ENCODE measurements at places on chromosomes 2 and 18.
A peak's percentile ranks its signal among the peaks of the same experiment; 100 is the strongest.

- DNase-seq, result no peak
These were observed 24.3 kb downstream of the ADD2 start for GRCh38 chr2:70743677-70744076.

GRCh38 chr2:127407661-127408003 is 10.6 kb upstream of the PROC start:
- no peak for DNase-seq

DNA sequence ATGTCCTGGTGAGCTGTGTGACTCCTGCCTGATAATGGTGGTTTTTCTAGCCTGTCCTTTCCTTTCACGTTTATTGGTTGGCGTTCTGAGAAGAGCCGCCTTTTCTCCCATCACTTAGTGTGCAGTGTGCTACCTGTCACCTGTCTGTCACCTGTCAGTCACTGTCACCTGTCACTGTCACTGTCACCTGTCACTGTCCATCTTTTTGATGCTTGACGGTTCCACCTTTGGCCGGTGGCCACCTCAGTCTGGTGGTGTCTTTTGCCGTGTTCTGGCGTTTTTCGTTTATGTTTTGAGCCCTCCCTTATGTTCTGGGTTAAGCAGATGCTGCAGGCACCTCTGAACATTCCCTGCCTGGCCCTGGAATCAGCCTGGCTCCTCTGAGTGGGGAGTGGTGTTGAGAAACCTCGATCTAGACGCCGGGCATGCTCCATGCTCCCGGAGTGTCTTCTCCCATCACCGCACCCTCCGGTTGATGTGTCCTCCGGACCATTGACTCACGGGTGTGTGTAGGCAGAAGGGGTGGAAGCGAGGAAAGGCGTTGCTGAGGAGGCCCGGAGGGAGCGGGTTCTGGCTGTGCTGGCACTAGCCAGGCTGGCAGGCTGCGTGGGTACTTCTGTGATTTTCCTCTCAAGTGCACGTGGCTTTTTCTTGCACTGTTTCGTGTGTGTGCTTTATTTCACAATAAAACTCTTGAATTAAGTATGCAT is 20.7 kb downstream of the DTYMK start:
- DNase-seq, result no peak

- DNase-seq, result no peak
These were observed 211.5 kb downstream of the AGAP1 start for GRCh38 chr2:235705296-235705695.

DNA sequence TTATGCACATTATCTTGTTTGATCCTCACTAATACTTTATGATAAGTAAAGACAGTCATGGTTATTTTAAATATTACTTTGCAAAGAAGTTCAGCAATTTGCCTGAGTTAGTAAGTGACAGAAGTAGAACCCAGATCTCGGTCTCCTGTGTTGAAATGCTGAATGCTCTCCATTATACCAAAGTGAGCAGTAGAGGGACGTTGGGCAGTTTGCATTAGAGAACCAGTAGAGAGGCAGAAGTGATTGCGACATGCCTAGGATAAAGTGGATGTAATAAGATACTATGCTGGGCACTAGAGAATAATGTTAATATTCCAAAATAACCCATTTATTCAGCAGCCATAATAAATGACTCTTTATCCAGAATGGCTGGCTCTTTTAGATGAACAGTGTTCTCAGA is 201.0 kb downstream of the PMAIP1 start:
- DNase-seq, result no peak

- DNase-seq, result no peak
These were observed 499.2 kb upstream of the FAM98A start for GRCh38 chr2:34098256-34098655.

DNA sequence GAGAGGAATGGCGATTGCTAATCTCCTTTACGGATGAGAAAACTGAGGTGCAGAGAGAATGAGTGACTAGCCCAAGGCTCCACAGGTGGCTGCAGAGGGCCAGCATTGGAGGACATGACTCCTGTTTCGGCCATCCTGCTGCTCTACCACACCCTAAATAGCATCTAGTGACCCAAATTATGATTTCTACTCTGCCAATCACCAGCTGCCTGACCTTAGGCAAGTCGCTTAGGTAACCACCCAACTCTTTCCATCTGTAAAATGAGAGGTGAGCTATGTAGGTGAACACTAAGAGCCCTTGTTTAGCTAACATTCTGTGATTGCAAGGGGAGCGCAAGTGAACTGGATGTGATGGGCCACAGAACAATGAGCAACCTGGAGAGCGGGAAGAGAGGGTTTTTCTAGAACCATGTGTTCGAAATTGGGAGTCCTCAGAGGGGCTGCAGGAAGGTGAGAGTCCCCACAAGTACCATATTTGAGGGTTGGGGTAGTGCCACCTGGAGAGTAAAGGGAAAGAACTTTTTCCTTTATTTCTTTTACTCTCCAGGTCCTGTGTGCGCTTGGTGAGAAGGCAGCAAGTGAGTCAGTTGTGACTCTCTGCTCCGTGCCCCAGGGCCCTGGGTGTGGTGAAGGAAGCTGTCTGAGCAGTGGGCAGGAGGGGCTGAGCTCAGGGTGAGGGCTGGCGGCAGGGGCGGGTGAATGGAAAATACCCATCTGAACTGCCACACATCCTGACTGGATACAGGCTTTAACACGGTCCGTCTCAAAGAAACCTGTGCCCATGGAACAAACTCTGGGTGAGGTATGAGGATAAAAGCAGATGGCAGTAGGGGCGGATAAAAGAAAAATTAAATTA is 2.4 kb downstream of the CYP27C1 start:
- no peak for DNase-seq

- DNase-seq, result no peak
These were observed 124.4 kb downstream of the DIS3L2 start for GRCh38 chr2:232085826-232086425.

DNA sequence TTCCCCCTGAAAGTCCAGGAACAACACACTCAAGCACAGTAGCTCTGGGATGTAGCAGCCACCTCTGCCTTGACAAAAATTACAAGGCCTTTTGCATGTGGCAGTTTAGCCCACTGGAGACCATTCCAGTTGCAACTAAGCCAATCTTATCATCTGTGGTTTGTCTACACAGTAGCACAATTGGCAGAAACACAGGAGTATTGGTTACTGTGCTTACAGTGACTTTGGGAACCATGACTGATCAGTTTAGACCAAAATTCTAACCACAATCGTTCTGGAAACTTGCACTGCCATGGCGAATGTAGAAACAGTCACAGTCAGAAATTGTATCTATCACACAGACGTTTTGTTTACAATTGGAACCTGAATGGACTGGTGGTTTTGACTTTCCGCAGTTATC is 403.7 kb upstream of the MEIS1 start:
- DNase-seq, result no peak

- no peak for DNase-seq
These were observed 128.2 kb upstream of the HAAO start for GRCh38 chr2:42920446-42921146.

DNA sequence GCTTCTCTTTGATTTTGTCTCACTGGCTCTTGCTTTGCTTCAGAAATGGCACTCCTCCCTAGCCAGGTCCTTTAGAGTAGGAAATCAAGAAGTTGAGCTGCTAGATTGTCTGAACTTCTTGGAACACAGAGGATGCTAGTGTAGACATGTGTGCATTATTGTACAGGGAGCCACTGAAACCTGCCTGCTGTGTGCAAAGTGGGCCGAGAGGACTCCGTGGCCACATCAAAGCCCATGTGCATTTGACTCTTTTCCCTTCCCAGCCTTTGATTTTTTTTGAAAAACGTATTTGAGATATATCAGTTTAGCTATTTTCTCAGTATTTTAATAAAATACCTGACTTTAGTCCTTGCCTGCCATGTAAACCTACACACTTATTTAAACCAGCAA is 83.1 kb downstream of the TMEM247 start:
- DNase-seq, result no peak

DNA sequence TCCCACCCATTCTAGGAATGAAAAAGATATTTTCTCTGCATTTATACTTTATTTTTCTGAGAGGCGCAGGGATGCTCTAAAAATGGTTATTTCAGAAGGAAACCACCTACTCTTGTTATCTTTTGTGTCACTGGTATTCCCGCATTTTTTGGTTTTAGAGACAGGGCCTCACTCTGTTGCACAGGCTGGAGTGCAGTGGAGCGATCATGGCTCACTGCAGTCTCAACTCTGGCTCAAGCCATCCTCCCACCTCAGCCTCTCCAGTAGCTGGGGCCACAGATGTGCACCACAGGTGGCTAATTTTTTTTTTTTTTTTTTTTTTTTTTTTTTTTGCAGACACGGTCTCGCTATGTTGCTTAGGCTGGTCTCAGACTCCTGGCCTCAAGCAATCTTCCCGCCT is 135.9 kb downstream of the NCK2 start:
- DNase-seq, result no peak

DNA sequence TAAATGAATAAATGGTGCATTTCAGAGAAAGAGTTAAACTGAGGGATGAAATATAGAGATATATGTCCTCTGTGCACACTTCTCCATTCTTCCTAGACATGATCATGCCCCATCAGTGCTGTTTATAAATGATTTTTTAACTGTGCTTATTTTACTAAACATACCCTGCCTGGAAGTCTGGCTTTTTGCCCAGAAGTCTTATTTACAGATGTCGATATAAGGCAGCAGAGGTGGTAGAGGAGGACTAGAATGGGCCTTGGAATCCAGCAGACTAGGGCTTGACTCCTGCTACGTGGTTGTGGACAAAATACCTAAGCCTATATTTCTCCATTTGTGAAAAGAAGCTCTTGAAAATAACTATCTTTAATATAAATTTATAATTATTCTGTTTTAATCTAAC is 355.5 kb downstream of the RAD51AP2 start:
- DNase-seq, result no peak

- DNase-seq, result no peak
These were observed 18.8 kb downstream of the KCNIP3 start for GRCh38 chr2:95315801-95316411.

DNA sequence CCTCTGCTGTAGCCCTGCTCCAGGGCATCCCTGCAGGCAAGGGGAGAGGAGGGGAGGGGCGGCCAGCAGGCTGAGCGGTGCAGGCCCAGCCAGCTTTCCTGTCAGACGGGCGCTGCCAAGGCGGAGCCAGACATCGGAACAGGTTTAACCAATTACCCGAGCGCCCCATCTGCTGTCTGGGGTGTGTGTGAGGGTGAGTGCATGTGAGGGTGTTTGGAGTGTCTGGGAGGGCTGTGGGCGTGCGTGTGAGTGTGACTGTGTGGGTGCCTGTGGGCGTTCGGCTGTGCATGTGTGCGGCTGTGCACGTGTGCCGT is 20.0 kb downstream of the EMX1 start:
- no peak for DNase-seq

DNA sequence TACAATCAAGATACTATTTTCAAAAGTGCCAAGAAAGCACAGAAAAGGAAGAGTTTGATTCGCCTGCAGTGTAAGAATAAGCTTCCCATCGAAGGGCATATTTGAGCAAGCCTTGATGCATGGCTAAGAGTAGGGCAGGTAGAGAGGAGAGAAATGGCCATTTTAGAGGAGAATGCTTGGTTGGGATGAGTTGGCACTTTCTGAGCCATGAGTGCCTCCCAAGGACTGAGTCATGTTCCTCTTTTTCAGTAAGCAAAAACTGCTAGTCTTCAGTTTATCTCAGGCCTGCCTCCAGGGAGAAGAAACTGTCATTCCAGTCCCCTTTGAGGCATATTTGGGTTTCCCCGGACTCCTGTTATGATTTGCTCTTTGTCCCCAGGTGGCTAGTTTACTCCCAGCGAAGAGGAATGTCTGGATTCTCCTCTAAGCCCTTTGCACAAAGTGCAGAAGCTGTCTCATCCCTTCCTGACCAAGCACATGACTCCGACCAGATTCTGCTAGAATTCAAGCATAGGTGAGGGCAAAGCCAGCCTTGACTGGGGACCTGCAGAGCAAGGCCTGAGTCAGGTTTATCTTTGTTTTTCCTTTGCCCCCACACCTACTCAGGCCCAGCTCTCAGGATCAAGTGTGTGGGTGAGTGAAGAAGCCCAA is 115.2 kb downstream of the TTC32 start:
- DNase-seq, result no peak

- no peak for DNase-seq
These were observed 247.4 kb downstream of the FBXO15 start for GRCh38 chr18:73900106-73900835.

GRCh38 chr2:142033393-142033792 is 97.4 kb downstream of the LRP1B start:
- DNase-seq, result no peak

DNA sequence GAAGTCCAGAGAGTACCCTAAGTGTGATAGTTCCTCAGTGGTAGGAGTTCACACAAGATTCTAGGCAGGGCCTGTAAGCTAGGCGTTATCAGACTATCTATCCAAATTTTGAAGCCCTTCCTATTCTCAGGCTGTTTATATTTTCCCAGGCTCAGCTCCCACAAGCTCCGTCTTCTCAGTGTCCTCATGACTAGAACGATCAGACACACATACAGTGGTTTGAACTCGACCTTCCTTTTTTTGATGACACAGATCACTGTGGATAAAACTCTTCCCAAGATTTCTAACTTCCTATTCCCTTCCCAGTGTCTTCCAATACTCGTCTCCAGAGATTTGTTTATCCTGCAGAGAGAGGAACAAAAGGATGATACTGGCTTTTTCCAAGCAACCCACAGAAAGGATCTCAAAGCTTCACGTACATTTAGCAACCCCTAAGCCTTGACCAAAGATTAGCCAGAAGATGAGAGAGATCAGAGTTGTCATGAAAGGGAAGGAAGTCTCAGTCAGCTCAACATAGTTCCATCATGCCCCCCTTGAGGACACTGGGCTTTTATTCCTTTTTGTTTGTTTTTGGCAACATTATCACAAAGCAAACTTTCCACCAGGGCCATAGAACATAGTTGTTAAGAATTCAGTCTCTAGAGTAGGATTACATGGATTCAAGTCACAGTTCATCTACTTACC is 42.3 kb upstream of the DOK6 start:
- DNase-seq, result no peak

- DNase-seq, result no peak
These were observed 35.8 kb downstream of the TSN start for GRCh38 chr2:121791290-121791689.

DNA sequence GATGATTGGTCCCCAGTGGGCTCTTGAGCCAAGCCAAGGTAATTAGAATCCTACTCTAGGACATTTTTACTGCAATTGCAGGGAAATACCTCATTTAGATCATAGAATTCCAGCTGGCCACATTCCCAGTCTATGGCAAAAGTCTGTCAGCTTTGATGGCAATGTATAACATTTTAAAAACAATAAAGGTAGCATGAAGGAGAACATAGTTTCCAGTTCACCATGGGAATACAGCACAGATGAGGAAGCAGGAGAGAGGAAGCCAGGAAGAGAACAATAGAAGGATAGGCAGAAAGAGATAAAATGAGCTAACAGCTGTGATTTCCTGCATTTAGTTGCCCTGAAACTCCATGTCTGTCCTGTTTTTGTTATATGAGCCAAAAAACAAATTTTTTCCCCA is 897.3 kb upstream of the DDX18 start:
- DNase-seq, result no peak

DNA sequence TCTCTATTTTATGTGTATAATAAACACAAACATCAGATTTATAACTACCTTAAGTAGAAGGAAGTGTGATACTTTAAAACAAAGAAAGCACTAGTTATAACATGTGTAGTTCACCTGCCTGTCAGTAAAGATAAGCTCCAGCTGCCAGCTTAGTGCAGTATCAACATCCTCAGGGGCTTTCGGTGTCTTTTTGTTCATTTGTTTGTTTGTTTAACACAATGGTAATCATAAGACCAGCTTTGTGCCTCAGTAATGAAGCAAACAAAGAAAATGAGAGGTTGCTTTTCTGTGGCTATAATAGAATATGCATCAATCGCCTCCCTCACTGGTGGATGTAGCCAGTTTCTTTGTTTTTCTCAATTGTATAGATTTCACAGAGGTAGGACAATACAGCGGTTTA is 1499.0 kb upstream of the TMEFF2 start:
- DNase-seq, result no peak

- peak; percentile 40 for DNase-seq
These were observed 37.1 kb downstream of the ARHGEF4 start for GRCh38 chr2:130873700-130874346.

- DNase-seq, result no peak
These were observed 36.4 kb downstream of the STK39 start for GRCh38 chr2:168210895-168211570.
